GM12892 (cell line): ENCODE measurements at places on chromosomes 4 and X.

- no peak for DNase-seq
Measured at GRCh38 chr4:145564540-145564939, 54.6 kb upstream of the MMAA start.

- no peak for DNase-seq
Measured at GRCh38 chr4:171532968-171533367, 280.2 kb upstream of the GALNTL6 start.

GRCh38 chr4:14667624-14668151, 334.6 kb upstream of the CPEB2 start:
- no peak for DNase-seq

DNA sequence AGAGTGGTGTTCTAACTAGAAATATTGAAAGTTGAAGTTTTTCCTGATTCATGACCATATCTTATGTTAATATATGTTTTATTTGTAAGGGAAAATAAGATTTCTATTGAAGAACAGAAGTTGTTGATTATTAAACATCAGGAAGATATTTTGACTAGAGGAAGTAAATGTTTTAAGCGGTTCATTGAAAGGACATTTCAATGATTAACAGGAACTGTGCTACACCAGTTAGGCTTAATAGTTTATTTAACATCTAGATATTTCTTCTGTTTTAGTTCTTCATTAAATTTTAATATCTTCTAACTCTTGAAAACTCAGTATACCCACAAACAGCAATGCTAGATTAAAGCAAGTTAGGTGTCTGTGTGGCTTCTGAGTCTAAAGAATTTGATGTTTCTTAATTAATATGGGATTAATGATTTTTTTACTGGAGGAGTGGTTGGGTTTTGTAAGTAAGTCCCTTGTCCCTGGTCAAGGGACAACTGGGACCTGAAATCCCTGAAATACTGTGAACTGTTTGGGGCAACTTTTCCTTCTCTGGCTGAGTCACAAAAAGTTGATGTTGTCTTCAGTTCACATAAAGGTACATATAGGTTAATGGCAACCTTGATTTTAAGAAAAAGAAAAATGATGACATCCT, 42.9 kb upstream of the CYP4V2 start:
- DNase-seq, result no peak

DNA sequence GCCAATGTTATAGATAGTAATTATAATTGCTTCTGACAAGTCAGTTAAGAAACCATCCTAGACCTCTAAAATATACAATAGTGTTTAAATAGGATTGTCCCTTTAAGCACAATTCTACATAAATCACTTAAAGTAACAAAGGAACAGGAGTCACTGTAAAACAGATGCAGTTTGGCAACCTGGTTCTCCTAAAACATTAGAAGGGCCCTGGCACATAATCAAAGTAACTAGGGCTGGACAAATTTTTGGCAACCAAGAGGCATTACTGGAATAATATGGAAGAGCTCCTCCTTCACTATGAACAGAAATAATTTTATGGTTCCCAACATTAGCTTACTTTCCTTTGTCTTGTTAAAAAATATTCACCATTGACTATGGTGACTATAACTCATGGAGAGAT, 75.0 kb upstream of the CCDC160 start:
- no peak for DNase-seq

GRCh38 chr4:71369536-71369935, 30.7 kb downstream of the SLC4A4 start:
- DNase-seq, result no peak

DNA sequence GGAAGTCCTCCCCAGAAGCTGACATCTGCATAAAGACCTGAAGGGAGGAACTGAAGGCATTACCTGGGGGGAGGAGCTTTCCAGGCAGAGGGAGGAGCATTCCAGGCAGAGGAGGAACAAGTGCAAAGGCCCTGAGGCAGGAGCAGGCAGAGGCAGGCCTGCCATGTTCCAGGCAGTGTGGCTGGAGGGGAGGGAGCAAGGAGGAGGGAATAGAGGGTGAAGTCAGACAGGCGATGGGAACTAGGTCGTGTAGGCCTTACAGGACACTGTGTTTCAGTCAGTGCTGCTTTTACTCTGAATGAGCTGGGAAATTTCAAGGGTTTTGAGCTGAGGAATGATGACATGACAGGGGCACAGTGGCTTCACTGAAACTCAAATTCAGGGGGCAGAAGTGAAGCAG, 292.7 kb downstream of the BCOR start:
- no peak for DNase-seq

- peak; percentile 3 for DNase-seq
Measured at GRCh38 chrX:24777660-24778059, 83.9 kb downstream of the POLA1 start.

DNA sequence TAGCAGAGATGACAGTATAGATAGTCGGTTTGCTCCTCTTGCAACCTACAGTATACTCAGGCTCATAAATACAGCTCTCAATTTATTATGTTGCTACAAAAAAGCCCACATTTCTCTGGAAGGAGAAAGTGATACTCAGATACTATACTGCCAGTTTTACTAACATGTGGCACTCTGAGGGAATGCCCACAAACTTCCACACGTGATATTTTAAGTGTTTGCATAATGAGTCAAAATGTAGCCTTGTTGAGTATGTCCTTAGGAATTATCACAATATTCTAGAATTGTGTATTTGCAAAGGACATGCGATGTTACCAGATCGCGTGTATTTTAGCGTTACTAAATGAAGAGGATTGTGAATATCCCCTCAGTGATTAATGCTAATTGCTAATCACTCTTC, 929.1 kb downstream of the STIM2 start:
- no peak for DNase-seq

DNA sequence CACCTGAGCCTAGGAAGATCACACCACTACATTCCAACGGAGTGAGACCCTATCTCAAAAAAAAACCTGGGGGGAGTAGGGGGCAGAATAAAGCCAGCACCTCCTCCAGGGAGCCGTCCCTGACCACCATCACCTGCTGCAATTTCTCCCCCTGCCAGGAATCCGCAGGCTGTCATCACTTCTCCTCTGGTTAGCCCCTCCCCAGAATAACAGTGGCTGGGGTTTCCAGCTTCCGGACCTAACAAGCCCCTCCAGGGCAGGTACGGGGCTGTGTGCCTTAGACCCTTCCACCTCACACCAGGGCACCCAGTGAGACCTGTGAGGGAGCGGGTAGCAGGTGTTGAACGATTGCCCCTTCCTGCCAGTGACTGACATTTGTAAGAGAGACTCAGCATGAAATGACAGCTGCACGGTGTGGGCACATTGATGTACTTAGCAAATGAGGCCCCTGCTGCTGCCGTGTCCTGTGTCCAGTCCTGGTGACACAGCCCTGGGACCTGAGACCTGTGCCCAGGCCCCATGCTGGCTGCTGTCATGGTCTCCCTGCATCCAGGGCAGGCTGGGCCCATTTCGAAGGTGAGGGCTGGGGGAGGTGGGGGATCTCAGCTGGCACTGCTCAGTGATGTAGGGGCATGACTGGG, 6.7 kb upstream of the WFS1 start:
- DNase-seq, result no peak

DNA sequence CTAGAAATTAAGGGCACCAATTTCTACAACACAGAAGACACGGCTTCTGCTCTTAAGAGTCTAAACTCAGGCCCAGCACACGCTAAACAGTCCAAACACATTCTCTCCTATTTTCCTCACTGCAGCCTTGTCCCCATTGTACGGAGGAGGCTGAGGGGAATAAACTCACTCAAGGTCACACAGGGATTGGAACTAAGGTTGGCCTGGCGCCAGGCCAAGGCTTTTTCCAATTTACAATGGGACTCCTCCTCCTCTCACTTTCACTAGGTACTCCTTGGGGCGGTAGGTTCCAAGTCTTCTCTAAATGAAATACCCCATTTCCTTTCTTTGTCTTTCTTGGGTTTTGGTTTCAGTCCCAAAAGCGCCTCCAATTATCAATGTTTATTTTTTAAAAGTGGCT, 48.7 kb upstream of the CRMP1 start:
- no peak for DNase-seq

GRCh38 chrX:101708163-101708562, 48.5 kb upstream of the ARMCX2 start:
- no peak for DNase-seq

- DNase-seq, result peak; percentile 68
Measured at GRCh38 chrX:153669174-153669890, 4.3 kb downstream of the PNCK start.

GRCh38 chr4:1854752-1855151, 1.2 kb downstream of the LETM1 start:
- DNase-seq, result no peak

- DNase-seq, result no peak
Measured at GRCh38 chrX:129581904-129582303, 41.8 kb downstream of the OCRL start.

- peak; percentile 23 for DNase-seq
Measured at GRCh38 chrX:110003167-110004156, 548 bp downstream of the TMEM164 start.

DNA sequence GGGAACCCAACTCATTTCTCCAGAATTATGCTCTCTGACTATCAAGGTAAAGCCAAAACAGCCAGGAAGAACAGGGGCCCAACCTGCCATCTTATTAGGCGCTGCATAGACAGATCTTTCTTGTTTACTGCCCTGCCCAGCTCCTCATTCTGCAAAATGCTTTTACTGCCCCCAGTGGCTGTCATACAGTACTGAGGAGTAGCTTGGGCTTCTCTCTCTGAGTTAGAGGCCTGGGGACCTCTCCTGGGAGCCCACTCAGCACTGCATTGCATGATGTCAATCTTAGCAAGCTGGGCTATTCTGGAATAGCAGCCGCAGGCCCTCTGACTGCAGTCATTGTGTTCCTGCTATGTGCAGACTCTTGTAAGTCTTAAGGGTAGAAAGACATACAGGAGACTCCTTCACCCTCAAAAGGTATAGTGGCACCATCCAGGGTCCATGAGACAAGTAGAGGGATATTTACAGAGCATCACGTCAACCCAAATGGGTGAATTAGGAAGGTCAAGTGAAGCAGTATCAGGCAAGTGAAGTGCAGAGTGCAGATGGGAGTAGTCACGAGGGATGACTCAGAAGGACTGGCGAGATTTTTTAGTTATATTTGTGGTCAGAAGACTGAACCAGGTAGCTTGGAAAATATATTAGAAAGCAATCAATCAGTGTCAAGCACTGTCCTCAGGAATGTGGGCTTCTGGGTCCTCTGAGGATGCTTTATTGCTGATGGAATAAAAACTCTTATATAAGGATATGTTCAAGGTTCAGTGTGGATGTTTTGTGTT, 294.1 kb upstream of the SFRP2 start:
- no peak for DNase-seq

DNA sequence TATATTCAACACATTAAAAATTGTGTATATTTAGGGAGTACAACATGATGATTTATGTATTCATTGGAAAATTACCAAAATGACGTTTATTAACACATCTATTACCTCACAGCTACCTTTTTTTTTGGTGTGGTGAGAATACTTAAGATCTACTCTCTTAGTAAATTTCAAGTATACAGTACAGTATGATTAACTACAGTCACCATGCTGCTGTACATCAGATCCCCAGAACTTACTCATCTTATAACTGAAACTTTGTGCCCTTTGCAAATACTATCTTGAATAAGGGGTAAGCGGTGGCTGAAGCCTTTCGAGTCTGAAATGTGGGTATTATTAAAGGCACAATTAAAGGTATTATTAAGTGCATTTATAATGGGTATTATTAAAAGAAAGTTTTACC, 976 bp downstream of the PHKA1 start:
- no peak for DNase-seq

- no peak for DNase-seq
Measured at GRCh38 chr4:125316791-125317524, 2.2 kb downstream of the FAT4 start.

GRCh38 chr4:115126491-115126890, 13.1 kb upstream of the NDST4 start:
- no peak for DNase-seq

DNA sequence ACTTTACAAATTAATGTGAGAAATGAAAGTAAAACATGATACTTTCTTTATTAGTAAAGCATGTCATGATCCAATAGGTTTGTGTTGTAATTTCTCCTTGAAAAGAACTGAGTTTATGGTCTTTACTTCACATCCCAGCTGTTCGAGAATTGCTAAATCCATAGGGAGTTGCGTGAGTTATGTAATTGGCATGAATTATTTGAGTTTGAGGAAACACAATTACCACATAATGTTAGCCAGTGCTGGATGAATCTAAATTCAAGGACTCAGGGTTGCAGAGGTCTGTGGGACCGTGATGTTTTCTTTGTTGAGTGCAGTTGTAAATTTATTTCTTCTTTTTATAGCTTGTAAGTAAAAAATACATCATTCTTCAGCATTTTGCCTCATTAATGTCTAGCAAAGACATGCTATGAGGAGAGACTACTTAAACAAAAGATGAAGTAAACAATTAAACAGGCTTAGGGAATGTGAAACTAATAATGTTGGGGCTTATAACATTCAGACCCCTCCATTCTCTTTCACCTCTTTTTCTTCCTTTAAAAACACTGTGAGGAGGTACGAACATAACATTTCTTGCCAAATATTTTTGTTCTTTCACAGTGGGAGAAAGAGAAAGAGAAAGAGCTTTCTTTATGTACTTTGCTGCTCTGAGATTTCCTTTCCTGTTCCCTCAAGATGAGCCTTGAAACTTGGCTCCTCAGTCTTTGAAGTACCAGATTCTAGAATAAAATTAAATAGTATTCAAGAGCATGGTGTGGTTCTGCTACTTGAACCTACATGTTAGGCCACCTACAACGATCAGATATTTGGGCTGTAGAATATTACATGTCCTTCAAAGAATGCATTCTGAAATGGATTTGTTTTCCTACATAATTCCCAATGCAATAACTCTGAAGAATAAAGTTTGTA, 159.6 kb upstream of the ANK2 start:
- no peak for DNase-seq

- no peak for DNase-seq
Measured at GRCh38 chrX:43560247-43560946, 95.7 kb upstream of the MAOA start.

- DNase-seq, result no peak
Measured at GRCh38 chr4:139492429-139492828, 38.5 kb downstream of the RAB33B start.

DNA sequence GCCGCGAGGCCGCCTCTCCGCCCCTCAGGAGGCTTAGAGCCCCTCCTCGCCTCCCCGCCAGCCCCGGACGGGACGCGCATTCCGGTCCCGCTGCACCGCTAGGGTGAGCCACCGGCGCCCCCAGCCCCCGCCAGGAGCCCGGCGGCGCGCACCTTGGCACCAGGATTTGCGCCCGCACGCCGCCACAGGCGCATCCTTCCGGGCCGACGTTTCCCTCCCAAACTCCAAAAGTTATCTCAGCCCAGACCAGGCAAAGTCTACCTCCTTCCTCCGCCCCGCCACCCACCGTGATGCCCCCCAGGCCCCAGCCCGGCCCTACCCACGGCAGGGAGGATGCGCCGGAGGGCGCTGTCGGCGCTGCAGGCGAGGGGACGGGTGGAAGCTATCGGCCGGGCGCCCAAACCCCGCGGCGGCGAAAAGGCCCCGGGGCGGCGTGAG, 538 bp downstream of the SCML2 start:
- no peak for DNase-seq

- DNase-seq, result no peak
Measured at GRCh38 chr4:182062936-182063335, 180.3 kb upstream of the TENM3 start.

- no peak for DNase-seq
Measured at GRCh38 chrX:68708503-68709290, 61.2 kb downstream of the STARD8 start.
